ENCODE measurements at places on chromosomes 16 and 17. TPM values are rescaled to one million over a fixed set of nuclear protein-coding genes. Genes with fewer than 3 reads are reported as not detected.
A peak's percentile ranks its signal among the peaks of the same experiment; 100 is the strongest.

- H3K27ac ChIP-seq, result peak overlapping the region; percentile 69
- H3K4me3 ChIP-seq, result no peak overlapping the region
- no peaks in the 10 kb centered on the region for H3K27me3 ChIP-seq
- DNase-seq, result peak; percentile 69
- peaks cover 82% of the 10 kb centered on the region for H3K36me3 ChIP-seq
Measured at GRCh38 chr17:39264119-39264518, 38.4 kb upstream of the STAC2 start.

ATP2A1 gene
- total RNA-seq, result 0.38 TPM

KRTAP2-1 gene
- total RNA-seq, result not detected

GRCh38 chr16:85362443-85362842, 250.2 kb upstream of the CIBAR2 start:
- no peaks in the 10 kb centered on the region for H3K36me3 ChIP-seq
- H3K4me1 ChIP-seq, result peaks cover 24% of the 10 kb centered on the region
- H3K4me3 ChIP-seq, result no peak overlapping the region
- H3K27ac ChIP-seq, result no peak overlapping the region
- H3K27me3 ChIP-seq, result no peaks in the 10 kb centered on the region

TAC4 gene
- 0.44 TPM for total RNA-seq

DNA sequence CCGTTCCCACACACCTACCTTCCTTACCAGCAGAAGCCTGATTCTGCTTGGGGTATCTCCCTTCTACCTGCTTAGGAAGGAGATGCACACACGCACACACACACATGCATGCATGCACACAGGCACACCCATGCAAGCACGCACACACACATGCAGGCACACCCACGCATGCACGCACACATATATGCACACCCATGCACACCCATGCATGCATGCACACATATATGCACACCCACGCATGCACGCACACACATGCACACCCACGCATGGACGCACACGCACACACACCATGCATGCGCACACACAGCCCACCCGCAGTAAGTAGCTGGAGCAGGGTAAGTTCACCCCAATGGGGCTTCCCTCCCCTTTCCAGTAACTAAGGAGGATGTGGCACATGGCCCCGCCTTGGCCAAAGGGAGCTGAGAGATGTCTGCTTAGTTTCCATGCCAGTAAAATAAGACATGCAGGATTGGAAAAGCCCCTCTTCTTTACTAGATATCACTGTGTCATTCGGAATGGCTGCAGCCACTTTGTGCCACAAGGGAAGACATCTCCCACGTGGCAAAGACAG, 33.7 kb downstream of the ADCY9 start:
- no peaks in the 10 kb centered on the region for H3K36me3 ChIP-seq
- DNase-seq, result no peak
- no peak overlapping the region for H3K4me3 ChIP-seq
- H3K27ac ChIP-seq, result no peak overlapping the region
- H3K4me1 ChIP-seq, result peaks cover 24% of the 10 kb centered on the region
- no peaks in the 10 kb centered on the region for H3K27me3 ChIP-seq

DNA sequence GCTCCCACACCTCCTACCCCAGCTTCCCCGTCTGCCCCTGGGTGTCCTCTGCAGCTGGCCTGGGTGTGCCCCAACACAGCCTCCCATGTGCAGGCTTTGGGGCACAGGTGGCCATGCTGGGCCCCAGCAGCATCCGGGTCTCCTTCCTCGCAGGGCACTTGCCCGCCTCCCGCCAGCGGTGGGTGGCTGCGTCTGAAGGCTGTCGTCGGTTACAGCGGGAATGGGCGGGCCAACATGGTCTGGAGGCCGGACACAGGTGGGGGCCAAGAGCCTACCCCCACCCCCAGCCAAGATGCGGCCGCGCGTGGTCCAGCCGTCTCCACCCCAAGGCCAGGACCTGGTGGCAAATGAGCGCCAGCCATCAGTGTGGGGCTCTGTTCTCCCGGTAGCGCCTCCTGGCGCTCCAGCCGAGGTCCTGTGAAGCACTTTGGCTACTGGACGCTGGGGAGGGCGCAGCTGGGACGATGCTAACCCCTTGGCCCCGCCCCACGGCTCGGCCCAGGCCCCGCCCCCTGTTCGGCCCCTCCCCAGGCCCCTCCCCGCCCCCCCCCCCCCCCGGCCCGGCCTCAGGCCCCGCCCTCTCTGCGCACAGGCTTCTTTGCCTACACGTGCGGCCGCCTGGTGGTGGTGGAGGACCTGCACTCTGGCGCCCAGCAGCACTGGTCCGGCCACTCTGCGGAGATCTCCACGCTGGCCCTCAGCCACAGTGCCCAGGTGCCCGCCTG, 7.3 kb upstream of the RHOT2 start:
- peak overlapping the region; percentile 52 for H3K4me3 ChIP-seq
- H3K27me3 ChIP-seq, result no peaks in the 10 kb centered on the region
- no peaks in the 10 kb centered on the region for H3K36me3 ChIP-seq
- peaks cover 16% of the 10 kb centered on the region for H3K4me1 ChIP-seq

DNA sequence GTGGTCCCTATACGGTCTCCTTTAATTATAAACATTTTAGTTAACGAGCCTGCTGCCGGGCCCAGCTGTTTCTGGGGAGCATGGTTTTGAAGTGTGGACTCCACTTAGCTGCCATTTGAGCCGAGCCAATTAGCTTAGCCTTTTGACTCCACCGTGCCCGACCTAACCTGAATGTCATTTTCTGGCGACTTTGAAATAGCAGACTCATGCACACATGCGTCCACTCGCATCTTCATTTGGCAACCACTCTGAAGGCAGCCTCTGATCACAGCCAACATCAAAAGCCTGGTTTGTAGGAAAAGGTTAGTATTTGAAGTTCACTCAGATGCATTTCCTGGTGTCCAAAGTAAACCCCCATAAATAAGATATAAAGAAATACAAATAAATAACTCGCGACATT, 16.8 kb downstream of the AXIN2 start:
- peaks cover 27% of the 10 kb centered on the region for H3K36me3 ChIP-seq

DNA sequence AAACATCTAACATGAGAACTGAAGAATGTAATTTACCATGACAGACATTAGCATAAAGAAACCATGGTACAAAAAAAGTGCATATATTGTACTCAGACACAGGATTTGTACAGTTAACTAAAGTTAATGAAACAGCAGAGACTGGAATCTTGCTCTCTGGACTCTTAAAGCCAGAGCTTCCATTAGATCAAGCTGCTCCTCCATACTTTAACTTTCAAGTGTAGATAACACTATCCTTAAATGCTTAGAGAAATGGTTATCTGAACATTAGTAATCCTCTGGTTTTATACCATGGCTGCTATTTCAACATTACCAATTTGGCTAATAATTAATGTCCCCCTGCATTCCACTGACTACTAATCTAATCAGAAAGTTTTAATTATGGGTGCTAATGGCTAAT, 3.1 kb downstream of the NUDT21 start:
- no peak overlapping the region for H3K4me3 ChIP-seq
- DNase-seq, result no peak
- H3K27ac ChIP-seq, result no peak overlapping the region
- no peaks in the 10 kb centered on the region for H3K27me3 ChIP-seq
- H3K4me1 ChIP-seq, result peaks cover 51% of the 10 kb centered on the region

SLC6A2 gene
- not detected for total RNA-seq

DNA sequence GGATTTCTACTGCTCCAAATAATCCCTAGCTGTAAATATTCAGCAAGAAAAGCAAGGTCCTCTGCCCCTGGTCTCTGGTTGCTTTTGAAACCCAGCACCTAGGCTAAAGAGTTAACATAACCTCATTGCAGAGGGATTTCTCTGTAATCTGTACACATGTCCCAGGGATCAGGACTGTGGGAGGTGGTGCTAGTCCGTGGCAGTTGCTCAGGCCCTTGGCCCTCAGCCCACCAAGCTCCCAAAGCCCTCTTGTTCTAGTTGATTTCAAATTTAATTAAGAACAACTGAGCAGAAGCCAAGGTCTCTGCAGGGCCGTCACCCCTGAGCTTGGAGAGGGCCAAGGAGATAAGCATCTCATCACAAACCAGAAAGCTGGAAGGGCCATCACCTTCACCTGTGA, 181.1 kb downstream of the SOX9 start:
- no peak overlapping the region for H3K27ac ChIP-seq
- peaks cover 54% of the 10 kb centered on the region for H3K27me3 ChIP-seq
- no peak overlapping the region for H3K4me3 ChIP-seq
- peak; percentile 46 for DNase-seq
- H3K36me3 ChIP-seq, result no peaks in the 10 kb centered on the region
